NCI-H524 treated with DMSO at 0.1 percent for 48 hours (cell line): ENCODE measurements at places on chromosomes 7 and 10.
A peak's percentile ranks its signal among the peaks of the same experiment; 100 is the strongest.

DNA sequence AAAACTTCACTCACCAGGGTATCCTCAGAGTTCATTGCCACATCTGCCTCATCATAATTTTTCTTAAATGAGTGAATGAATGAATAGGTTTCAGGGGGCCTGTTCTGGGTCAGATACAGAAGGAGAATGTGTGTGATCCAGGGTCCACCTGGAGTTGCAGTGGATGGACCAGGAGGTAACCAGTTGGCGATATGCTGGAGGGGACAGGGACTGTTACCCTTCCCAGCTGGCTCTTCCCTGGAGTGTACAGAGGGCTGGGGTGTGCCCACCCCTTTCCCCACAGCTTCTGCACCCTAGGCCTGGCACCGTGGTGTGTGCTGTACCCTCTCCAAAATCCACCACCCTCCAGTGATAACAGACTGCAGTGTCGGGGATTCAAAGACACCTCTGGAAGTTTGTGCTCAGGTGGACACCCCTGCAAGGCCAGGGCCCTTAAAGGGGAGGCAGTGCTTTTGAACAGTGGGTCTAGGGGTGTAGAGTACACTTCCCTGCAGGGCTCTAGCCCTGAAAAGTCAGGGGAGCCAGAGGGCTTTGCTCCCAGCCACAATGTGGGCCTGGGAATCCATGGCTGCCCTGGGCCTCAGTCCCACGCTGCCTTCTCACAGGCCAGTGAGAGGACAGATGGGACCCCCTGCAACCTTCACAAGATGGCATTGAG lies 134.4 kb upstream of the UNC5B start:
- no peak for DNase-seq

GRCh38 chr7:117675497-117676435 lies 195.9 kb downstream of the CFTR start:
- no peak for DNase-seq

GRCh38 chr10:31745612-31746376 lies 182.8 kb downstream of the ARHGAP12 start:
- no peak for DNase-seq

DNA sequence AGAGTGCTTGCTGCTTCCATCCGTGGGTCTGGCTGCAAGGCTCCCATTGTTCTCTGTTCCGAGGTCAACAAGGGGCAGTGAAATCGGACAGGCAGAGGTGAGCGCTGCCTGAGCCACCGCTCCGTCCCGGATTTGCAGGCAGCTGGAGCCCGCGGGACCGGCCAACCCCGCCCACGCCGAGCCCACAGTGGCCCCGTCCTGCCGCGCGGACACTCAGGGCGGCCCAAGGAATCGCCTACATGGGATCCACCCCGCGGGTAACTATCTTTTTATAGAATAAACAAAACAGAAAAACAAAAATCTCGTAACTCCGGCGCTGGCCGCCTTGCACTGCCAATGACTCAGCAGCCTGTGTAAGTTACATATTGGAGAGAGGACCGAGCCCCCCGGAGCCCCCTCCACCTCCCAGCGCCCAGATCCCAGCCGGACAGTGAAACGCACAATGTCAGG lies 1.9 kb downstream of the BNIP3 start:
- DNase-seq, result no peak

DNA sequence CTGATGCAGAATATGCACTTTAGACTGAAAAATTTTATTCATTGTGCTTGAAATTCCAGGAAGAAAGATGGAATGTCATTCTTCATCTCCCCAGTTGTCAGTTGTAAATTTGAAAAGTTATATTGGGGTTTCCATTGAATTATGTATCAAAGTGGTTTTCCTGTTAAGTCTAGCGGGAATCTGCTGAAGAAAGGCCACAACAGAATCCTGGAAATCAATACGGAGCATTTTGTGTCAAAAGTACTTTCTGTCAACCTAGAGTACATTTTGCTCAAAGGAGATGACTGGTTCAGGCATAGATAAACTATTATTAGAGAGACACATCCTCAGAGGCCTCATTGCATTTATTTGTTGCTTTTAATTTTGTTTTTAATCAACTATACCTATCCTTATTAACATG lies 538.2 kb upstream of the SEMA3D start:
- DNase-seq, result no peak

GRCh38 chr7:104841798-104842197 lies 172.2 kb upstream of the KMT2E start:
- DNase-seq, result no peak

- DNase-seq, result no peak
Measured at GRCh38 chr10:81135851-81136250, 598.1 kb downstream of the SH2D4B start.

- peak; percentile 93 for DNase-seq
Measured at GRCh38 chr7:131819891-131820290, 263.5 kb upstream of the PODXL start.

GRCh38 chr7:117774943-117775342 lies 98.3 kb downstream of the CTTNBP2 start:
- DNase-seq, result no peak

DNA sequence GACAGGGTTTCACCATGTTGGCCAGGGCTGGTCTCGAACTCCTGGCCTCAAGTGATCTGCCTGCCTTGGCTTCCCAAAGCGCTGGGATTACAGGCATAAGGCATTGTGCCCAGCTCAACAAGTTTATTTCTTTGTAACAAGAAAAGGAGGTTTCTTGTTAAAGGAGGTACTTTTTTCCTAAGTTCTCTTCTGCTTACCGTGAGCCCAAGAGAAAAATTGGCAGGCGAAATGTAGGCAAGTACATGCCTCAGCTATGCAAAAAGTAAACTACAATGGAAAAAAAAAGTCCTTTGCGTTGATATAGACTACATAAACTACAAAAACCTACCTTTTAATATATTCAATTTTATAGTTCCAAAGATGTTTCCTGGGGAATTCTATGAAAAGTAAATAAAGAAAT lies 122.6 kb downstream of the DKK1 start:
- DNase-seq, result no peak

DNA sequence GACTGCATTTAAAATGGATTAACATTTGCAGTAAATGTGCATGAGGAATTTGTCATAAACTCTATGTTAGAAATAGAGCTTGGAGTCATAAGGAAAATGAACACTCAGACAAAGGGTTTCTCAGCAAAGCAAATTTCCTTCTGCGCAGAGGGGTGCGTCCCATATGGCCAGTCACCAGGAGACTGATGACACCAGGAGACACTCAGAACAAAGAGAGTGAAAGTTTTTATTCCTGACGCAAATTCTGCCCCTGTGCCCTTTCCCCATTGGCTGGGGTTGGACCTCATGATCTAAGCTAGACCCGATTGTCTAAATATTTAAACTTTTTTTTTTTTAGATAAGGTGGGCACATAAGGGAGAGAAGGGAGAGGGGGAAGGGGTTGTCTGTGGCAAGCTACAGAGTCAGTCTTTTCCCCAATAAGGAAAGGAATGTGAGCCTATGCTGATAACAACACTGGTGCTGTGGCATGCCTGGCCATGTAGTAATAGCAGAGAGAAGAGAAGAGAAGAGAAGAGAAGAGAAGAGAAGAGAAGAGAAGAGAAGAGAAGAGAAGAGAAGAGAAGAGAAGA lies 202.0 kb downstream of the POM121L12 start:
- no peak for DNase-seq

GRCh38 chr10:110758898-110759297 lies 112.8 kb upstream of the PDCD4 start:
- DNase-seq, result no peak

GRCh38 chr10:78337646-78338391 lies 304.2 kb downstream of the RPS24 start:
- DNase-seq, result no peak

GRCh38 chr10:70343712-70344111 lies 38.7 kb downstream of the LRRC20 start:
- no peak for DNase-seq

- no peak for DNase-seq
Measured at GRCh38 chr10:103980288-103980906, 13.5 kb downstream of the SLK start.

DNA sequence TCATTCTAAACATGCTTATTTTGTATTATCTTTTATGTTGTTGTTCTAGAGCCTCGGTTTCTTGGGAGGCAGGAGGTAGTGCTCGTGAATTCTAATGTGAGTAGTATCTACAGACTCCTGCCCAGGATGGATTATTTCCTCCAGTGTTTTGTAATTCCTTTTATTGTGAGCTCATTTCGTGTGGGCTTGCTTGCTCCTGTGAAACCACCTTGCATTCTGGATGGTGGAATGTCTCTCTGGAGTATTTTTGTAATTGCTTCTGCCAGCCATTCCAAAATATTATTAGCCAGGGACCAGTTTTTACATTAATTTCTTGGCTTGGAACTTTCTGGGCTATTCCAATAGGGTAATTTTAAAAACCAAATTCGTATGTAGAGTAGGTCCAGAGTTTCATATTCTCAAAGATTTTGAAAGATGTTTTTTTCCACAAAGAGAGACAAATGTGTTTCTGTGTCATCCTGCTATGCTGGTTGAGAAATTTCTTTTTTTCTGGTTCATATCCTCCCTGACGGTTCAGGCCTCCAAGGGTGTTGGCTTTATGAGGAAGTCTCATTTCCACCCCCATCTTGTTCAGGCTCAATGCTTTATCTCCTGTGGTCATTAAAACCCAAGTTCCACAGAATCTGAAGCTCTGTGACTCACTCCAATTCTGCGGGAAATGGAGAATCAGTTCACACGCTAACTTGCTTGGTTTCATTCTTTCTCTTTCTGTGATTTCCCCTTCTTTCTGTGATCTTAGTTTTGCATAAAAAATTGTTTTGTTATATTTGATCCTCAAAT lies 41.7 kb upstream of the CALD1 start:
- no peak for DNase-seq

DNA sequence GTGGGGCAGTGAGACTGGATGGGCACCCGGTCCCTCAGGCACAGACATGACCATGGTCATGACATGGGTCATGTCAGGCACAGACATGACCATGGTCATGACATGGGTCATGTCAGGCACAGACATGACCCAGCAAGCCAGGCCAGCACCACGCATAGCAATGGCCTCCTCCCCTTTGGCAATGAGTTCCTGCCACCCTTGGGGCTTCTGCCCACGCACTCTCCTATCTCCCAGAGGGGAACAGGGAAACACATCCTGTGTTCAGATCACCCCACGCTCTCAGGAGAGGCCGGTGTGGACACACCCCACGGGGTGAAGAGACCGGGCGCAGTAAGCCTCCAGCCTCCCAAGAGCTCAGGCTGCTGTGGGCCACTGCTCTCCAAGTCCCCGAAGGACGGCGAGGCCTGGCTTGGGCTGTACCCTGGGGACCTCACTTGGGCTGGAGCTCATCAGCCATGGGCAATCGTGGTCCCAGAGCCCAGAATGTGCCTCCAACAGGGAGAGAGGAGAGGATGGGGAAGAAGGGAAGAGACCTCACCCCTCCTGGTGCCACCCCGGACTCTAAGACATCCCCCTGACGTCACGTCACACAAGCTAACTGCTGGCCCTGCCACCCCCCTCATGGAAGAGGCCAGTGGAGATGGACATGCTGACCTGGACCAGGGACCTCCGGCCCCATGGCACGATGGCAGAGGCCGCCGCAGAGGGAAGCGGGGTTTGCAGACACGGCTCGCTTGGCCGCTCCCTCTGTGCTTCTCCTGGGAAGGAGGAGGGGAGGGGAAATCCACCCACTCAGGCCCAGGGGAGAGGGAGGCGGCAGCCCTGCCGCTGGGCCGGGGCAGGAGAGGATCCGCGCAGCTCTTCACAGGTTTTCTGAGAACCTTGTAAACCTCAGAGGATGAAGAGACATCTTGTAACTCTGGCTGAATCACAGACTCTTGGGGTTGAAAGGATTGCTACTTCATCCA lies 269.6 kb downstream of the ELFN1 start:
- no peak for DNase-seq

DNA sequence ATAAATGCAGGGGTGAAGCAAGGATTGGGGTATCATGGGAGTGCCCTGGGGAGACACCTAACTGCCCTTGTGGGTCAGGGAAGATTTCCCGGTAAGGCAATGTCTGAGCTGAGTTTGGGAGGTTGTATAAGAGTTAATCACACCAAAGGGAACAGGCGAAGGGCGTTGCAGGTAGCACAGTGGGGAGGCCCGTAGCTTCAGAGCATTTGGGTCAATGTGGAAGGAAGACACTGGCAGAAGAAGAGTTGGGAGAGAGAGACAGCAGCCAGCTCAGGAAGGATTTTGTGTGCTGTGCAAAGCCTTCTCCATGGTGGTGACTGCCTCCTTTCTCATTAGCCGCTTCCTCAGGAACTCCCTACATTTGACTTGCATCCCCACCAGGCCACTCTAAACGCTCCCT lies 80.8 kb upstream of the LEP start:
- no peak for DNase-seq

DNA sequence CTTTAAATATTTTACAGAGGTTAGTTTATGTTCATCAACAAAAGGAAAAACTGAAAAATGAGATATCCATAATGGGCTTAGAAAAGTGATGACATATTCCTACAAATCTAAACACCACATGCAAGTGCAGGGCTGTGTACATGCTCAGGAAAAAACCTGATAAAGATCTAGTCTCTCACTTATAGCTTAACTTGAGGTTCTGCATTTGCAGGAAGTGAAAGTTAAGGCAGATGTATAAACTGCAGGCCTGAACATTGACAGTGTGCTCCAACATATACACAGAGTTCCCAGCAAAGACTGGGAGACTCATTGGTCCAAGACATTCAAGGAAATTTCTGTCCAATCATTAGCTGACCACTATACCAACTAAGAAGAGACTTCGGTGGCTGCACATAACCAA lies 63.8 kb upstream of the RET start:
- no peak for DNase-seq

DNA sequence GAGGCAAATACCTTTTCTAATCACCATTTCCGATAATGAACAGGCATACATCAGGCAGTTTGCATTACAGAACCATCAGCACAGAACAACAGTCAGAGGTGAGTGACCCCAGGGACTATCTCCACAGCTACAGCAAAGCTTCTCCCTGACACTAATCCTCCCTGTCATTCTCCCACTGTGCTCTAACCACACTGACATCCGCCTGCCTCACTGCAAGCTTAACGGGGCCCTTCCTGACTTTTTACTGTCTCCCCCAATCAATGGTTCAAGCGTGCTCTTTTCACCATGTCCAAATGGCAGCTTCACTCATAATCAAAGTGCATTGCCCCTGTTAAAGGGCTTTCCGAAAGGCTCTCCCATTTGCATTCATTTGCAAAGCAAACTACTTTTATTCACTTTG lies 196.3 kb downstream of the DNAJC1 start:
- DNase-seq, result no peak

DNA sequence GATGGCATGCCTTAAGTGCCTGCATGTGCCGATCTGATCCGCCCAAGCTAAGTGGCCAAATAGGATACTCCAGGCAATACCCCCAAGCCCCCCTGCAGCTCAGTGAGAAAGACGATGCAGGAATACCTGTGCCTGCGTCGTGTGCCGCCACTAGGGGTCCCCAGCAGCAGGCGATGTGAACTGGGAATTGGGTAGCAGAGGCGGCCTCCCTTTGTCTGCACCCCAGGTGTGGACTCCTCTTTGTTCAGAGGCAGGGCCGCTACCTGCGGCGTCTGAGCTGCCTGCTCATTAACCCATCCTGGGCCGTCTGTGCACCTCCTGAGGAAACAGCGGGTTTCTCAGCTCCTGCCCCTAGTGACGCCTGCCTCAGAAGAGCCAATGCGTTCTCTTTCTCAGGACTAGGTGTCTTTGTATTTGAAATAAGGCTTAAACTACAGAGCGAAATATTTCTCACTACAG lies 4.8 kb upstream of the CHN2 start:
- no peak for DNase-seq

- no peak for DNase-seq
Measured at GRCh38 chr7:31302356-31302755, 38.2 kb downstream of the NEUROD6 start.

GRCh38 chr10:78964274-78964951 lies 104.4 kb upstream of the ZMIZ1 start:
- no peak for DNase-seq

- DNase-seq, result no peak
Measured at GRCh38 chr10:43166880-43167497, 28.7 kb downstream of the CSGALNACT2 start.
